ENCODE measurements at places on chromosomes 16 and 17.

GRCh38 chr16:9191274-9191850, 99.9 kb downstream of the HAPSTR1 start:
- DNase-seq: no peak

- DNase-seq: no peak
Measured at GRCh38 chr17:5485270-5486205, at the start of gene DERL2. DERL2 (minus strand) TSS chr17:5486178; CDS start chr17:5486161, 17 bp downstream.

GRCh38 chr17:12230481-12231354, 210.0 kb downstream of the MAP2K4 start:
- DNase-seq: peak; percentile 32

GRCh38 chr16:66911112-66911511, 7.6 kb downstream of the CDH16 start:
- DNase-seq: no peak

GRCh38 chr17:4945176-4945943, 3.0 kb downstream of the PFN1 start:
- DNase-seq: peak; percentile 97

GRCh38 chr16:68335175-68335574, 24.4 kb downstream of the PRMT7 start:
- no peak for DNase-seq

DNA sequence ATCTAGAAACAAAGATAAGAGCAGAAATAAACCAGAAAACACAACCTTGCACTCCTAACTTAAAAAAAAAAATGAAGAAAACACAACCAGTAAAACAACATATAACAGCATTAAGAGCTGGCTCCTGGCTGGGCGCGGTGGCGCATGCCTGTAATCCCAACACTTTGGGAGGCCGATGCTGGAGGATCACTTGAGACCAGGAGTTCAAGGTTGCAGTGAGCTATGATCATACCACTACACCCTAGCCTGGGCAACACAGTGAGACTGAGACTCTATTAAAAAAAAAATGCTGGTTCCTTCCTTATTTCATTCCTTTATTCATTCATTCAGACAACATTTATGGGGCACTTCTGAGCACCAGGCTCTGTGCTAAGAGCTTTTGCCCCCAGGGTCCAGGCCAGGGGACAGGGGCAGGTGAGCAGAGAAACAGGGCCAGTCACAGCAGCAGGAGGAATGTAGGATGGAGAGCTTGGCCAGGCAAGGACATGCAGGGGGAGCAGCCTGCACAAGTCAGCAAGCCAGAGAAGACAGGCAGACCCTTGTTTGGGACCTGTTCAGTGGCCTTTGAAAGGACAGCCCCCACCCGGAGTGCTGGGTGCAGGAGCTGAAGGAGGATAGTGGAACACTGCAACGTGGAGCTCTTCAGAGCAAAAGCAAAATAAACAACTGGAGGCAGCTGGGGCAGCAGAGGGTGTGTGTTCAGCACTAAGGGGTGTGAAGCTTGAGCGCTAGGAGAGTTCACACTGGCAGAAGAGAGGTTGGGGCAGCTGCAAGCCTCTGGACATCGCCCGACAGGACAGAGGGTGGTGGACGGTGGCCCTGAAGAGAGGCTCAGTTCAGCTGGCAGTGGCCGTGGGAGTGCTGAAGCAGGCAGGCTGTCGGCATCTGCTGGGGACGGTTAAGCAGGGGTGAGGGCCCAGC, 2.6 kb downstream of the STH start:
- DNase-seq: peak; percentile 88

- DNase-seq: peak; percentile 89
Measured at GRCh38 chr16:83744441-83744981, 63.3 kb upstream of the HSBP1 start.

DNA sequence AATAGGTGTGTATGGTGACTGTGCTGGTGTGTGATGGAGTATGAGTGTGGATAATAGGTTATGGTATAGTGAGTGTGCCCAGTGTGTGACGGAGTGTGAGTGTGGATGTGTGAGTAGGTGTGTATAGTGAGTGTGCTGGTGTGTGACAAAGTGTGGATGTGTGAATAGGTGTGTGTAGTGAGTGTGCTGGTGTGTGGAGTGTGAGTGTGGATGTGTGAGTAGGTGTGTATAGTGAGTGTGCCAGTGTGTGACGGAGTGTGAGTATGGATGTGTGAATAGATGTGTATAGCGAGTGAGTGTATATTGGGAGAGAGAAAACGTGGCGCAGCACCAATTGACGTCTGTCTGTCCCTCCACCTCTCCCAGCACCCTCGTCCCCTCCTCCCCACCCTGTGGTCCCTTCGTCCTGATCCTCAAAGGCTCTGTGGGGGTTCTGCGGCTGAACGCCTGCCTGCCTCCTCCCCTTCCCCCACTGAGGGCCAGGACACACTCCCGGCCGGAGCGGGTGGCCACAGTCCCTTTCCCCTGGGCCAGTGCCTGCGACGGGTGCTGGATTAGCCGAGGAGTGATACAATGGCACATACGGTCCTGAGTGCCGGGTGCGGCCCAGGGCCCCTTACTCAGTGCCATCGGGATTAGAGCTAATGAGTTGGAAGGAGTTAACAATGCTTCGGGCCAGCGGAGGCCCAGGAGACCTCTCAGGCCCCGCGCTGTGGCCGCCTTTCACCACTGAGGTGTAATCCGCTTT, 160.0 kb downstream of the MRM1 start:
- no peak for DNase-seq

DNA sequence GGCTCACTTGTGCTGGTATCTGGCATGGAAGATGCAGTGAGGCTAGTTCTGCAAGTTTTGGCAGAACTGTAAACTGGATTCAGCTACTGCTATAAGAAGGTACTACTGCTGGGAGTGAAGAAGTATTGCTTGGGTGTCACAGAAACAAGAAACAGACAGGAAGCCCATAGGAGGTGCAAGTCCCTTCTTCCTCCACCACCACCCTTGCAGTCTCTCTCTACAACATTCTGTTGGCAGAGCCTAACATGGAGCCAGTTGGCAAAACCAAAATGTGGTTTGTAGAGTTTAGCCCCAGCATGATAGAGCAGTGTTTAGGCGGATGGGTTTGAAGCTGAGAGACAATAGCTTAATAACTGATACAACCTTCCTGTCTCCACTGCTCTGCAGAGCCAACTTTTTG, 72.6 kb downstream of the NLK start:
- peak; percentile 54 for DNase-seq

DNA sequence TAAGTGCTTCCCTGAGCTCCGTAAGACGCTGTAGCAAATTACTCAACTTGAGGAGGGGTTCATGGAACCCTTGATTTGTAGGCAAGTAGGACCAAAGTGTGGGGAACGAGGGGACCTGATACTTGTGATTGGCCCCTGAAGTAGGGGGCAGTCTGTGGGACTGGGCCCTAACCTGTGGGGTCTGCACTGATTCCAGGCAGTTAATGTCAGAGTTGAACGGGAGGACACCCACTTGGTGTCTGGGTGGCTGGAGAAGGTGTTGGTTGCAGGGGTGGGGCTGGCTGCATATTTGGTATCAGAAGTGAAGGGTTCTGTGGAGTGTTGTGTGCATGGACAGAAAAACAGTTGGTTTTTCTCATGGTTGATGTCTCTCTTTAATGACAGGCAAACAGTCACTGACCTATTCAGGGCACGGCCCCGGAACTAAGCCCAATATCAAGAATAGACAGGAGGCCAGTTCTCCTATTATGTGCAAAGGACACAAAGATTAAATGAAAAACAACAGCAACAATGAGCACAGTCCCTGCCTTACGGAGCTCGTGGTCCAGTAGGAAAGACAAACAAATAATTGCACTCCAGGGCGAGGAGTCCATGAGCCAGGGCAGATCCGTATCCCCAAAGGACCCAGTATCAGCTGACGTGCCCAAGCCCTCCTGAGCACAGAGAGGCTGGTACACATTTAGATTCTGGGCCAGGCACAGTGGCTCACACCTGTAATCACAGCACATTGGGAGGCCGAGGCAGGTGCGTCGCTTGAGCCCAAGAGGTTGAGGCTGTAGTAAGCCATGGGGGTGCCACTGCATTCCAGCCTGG, 19.2 kb downstream of the MXRA7 start:
- no peak for DNase-seq

GRCh38 chr17:81164371-81165245, 699 bp upstream of the PVALEF start:
- no peak for DNase-seq

Data from islet precursor cell (in vitro differentiated cells).